NCI-H1105 treated with DMSO at 0.1 percent for 48 hours (cell line): ENCODE measurements at places on chromosomes 6 and 20.

DNA sequence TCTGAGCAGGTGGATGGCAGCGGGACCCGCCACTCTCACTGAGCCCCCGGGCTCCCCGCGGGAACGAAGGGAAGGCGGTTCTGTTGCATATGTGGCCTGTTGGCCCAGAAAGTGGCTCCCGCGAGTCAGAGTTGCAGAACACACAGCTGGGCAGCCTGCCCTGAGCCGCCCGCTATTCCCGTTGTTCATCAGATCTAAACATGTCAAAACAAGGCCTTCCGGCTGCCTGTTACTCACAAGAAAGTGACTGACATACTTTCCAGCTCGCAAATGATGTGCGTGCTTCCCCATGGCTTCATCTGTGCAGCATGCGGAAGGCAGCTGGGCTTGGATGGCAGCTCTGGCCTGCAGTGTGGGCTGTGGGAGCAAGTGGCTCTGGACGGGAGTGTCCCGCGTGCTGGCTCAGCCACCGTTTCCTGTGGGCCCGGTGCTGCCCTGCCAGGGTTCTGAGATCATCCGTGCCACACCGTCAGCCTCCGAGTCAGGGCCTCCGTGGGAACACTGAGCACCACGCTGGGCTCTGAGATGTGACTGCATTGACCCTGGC is 227.3 kb downstream of the ERMARD start:
- no peak for DNase-seq

GRCh38 chr6:96814625-96815024 is 22.7 kb downstream of the GPR63 start:
- no peak for DNase-seq

DNA sequence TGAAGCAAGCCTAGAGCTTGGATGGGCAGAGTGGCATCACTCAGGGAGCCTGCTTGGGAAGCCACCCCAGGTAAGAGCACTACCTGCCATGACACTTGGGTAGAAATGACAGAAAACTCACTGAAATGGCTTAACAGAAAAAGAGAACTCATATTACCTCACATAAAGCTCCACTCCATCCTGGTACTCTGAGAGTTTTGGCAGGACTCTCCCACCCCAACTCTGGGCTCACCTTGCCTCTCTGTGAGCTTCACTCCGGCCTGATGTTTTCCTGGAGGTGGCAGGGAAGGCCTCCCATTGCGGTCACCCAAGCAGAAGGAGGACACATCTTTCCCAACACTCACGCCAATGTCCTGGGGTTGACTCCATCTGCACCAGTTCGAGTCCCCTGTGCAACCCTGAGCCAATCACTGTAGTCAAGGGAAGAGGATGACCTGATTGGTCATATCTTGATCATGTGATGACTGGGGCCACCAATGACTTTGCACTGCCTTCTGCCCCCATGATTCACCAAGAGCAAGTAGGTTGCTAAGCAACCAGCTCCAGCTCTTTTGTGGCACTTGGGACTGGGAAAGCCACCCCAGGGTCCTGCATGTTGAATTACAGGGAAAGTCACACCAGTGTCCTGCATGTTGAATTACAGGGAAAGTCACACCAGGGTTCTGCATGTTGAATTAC is 446.1 kb upstream of the SULF2 start:
- DNase-seq, result no peak

DNA sequence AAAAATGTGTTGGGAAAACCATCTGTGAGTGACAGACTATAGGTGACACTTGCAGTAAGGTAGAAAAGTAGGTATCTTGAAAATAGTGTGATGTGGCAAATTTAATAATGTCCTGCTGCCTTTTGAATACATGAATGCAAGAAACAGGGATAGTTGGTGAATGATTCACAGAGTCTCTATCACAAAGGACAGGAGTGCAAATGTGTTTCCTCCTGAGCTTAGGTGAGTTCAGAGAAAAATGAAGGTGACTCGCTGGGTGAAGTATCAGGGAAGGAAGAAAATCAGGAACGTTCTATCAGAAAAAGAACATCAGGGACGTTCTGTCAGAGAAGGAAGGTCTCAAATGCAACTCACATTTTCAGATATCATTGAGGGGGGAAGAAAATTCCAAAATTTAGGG is 557.8 kb upstream of the SLC35B3 start:
- DNase-seq, result no peak

- DNase-seq, result no peak
Observed at GRCh38 chr6:105553171-105553570, 150.3 kb upstream of the PREP start.
